Activated CD8-positive, alpha-beta memory T cell treated with anti-CD3 and anti-CD28 coated beads for 1 hour (primary cell): ENCODE measurements at places on chromosomes 2 and 18.

DNA sequence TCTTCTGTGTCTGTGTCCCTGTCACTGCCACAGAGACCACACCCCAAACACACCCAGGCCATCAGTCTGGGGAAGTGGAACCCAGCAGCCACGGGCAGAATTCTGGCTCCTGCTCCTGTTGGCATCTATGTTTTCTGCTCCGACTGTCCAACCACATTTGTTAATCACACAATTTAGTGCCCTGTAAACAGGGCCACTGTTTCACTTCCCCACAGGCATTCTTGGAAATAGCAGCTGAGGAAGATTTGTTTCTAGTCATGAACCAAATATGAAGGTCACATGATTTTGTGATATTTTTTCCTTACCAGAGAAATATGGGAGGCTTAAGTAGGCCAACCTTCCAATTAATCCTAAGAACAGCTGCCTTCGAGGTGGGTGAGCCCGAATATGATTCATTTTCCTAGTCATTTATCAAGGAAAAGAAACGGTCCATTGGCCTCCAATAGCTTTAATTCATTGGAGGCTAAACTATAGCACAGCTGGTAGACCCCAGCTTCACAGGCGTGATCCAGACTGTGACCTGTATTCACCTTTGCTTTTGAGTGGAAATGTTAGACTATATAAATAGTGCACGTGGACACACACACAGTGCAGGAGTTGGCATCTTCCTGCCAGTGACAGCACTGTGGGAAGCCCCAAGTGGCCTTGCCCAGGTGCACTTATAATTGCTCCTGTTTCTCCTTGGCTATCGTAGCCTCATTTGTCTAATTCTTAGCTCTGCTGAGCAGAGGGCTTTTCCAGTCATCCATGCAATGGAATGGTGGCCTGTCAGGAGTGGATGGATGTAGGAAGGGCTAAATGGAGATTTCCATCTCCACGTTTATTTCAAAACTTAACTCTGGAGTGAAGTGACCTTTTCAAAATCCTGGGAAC, 267.9 kb downstream of the LPIN1 start:
- DNase-seq, result no peak

GRCh38 chr18:79553696-79554095, 125.9 kb upstream of the CTDP1 start:
- no peak for DNase-seq

- DNase-seq, result no peak
Measured at GRCh38 chr2:236521556-236521955, 48.1 kb upstream of the ACKR3 start.

- DNase-seq, result no peak
Measured at GRCh38 chr2:126664234-126664633, 8.3 kb downstream of the GYPC start.

DNA sequence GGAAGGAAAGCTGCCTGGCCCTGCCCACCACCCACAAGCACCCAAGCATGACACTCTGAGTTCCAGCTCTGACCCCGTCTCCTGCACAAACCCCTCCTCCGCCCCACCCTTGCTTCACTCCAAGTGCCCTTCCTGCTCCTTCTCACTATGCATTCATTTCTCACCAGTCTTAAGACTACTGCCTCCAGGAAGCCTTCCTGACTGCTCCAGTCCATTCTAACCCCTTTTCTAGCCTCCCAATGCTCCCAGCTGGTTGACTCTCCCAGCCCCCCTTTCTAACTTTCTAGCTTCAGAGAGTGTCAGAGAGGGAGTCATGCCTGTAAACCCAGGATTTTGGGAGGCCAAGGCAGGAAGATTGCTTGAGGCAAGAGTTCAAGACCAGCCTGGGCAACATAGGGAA, 8.2 kb upstream of the NAGK start:
- no peak for DNase-seq

DNA sequence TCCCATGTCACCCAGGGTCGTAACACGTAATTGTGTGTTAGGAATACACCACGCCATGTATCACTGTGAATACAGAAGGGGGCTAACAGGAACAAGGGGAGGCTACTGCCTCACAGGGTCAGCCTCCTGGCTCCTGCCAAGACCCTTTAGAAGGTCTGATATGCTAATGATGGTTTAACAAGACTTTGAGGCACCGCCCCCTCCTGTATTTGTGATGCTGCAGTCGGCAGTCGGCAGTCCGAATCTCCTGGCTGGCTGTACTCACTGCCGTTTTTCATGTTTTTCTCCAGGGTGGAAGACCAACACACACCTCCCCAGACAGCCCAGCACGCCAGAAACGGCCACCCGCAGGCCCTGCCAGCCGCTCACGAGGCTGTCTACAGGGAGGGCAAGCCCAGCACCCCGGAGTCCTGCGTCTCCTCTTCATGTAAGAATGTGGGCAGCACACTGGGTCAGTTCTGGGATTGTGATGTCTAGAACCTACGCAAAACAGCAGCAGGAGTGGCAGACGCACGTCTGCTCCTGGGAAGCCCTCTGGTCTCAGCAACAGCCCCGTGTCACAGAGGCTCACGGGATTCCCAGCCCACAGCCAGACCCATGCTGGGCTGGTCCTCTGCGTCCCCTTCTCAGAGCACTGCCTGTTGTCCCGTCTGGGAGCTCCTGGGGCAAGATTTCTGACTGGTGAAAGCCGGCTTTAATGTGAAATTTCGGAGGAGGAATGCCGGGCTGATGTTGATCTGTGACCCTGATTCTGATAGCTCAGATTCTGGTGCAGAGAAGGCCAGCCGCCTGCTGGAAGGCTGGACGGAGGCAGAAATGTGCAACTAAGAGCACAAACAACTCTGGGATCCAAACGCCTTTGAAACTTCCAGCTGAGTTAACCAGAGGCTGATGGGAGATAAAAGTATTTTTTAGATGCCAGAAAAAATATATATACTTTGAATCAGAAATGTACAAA, 39.7 kb upstream of the B3GNT7 start:
- no peak for DNase-seq

DNA sequence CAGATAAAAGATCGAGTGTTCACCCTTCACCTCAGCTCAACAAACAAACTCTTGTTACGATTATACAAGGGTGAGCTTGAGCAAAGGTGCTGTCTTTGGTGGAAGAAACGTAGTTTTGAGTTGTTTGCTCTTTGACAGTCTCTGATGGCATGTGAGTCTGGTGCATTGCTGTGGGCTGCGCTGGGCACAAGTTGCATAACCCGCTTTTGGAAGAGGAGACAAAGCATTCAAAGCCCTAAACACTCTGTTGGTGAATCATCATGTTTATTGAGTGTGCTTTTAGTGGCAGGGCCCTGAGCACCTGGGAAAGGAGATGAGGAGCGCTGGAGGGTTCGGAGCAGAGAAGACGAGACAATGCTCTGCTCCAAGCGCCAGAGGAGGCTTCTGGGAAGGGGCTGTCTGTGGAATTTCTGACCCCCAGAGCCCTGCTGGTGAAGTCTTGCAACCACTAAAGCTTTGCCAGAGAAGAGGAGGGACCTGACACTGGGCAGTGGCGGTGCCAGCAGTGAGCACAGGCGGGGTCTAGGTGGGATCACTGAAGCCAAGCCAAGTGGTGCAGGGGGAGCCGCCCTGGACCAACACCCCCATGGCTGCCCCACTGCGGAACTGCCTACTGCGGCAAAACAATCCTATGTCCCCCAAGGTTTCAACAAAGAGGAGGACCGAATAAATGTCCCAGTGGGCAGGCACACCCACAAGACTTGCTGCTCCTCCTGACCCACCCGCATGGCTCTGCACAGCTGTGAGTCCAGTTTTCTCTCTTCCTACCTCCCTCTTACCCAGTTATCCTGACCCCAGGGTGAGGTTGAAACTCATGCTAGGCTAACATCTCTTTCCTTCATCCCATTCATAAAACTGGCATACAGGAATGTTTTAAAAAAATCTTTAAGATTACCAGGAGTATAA, 64.0 kb downstream of the TNFRSF11A start:
- no peak for DNase-seq

DNA sequence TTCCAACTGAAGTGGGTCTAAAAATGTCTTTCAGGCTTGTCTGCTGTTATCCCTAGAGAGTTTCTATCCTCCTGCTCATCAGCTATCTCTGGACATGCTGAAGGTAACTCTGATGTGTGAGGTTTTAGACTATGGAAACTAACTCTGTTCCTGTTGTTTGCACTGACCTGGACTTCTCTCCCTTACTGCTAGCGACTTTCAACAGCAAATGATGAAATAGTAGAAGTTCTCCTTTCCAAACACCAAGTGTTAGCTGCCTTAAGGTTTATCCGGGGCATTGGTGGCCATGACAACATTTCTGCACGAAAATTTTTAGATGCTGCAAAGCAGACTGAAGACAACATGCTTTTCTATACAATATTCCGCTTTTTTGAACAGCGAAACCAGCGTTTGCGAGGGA, 26.9 kb downstream of the RMC1 start:
- no peak for DNase-seq

GRCh38 chr2:43013821-43014345, 212.5 kb downstream of the ZFP36L2 start:
- no peak for DNase-seq

DNA sequence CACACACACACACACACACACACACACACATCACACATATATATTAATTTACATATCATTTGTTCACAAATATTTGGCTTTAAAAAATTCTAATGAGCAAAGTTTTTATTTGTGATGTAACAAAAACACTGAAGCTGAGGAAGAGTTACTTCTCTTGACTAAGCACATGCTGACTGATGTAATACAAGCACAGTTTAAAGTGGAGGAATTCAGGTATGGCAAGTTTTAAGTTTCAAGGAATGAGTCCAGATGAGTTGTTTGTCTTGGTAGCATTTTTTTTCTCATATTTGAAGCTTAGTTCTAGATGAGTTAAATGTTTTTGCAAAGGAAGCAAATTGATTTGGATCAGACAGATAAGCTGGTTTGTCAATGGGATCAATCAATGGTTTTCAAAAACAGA, 20.2 kb upstream of the CALCRL start:
- DNase-seq, result no peak

- no peak for DNase-seq
Measured at GRCh38 chr2:9883897-9884296, 40.6 kb downstream of the TAF1B start.

- no peak for DNase-seq
Measured at GRCh38 chr2:85583667-85584353, 421 bp upstream of the VAMP5 start.

- DNase-seq, result no peak
Measured at GRCh38 chr2:9715238-9715637, 84.4 kb upstream of the YWHAQ start.

GRCh38 chr2:194723446-194723845, 933.6 kb upstream of the SLC39A10 start:
- no peak for DNase-seq

GRCh38 chr2:85873679-85874078, 15.1 kb downstream of the ST3GAL5 start:
- no peak for DNase-seq

- no peak for DNase-seq
Measured at GRCh38 chr18:63681449-63682340, 20.0 kb upstream of the SERPINB3 start.

GRCh38 chr2:14140009-14140550, 492.4 kb upstream of the LRATD1 start:
- DNase-seq, result no peak

DNA sequence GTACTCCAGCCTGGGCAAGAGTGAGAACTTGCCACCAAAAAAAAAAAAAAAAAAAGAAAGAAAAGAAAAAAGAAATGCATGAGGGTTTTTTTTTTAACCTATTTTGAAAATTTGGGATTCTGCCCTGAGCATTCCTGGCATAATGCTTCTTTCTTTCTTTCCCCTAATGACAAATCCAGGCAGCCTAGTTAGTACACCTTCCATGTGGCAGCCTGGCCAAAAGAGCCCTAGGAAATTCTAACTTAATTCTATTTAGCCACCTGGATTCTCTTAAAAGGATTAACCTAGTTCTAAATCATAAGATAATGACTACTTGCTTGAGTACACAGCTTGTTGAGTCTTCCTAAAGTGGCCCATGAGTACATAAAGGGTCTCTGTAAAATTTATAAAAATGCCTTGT, 160.1 kb downstream of the THADA start:
- no peak for DNase-seq

DNA sequence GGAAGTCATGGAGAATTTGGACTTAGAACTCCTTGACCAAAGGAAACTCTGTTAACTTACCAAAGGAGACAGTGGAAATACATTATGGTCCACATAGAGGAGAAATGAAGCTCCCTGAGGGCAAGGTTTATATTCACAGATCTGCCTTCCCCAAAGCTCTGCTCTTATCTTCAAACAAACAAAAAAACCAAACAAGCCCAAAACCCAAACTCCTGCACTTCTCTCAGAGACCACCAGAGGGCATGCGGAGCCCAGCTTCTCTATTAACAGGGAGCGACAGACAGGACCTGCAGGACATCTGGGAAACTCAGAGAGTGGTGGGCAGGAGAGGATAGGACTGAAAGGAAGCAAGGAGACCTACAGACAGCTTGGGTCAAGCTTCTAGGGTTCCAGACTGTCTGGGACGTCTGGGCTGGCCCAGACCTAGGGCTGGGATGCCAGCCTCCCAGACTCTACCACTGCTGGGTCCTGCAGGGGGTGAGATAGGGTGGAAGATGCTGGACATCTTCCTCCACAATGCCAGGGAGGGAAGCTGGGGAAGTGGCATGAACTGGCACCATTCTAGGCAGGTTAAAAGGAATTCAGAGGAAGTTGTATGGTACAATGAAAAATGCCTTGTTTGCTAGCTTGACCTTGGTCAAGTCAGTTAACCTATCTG, 4.0 kb upstream of the WNT10A start:
- peak; percentile 46 for DNase-seq

GRCh38 chr2:47272031-47272864, 117.1 kb upstream of the STPG4 start:
- DNase-seq, result peak; percentile 7

- DNase-seq, result no peak
Measured at GRCh38 chr18:43442571-43442970, 165.3 kb upstream of the SYT4 start.

GRCh38 chr2:171553236-171553635, 31.0 kb downstream of the CYBRD1 start:
- DNase-seq, result no peak

DNA sequence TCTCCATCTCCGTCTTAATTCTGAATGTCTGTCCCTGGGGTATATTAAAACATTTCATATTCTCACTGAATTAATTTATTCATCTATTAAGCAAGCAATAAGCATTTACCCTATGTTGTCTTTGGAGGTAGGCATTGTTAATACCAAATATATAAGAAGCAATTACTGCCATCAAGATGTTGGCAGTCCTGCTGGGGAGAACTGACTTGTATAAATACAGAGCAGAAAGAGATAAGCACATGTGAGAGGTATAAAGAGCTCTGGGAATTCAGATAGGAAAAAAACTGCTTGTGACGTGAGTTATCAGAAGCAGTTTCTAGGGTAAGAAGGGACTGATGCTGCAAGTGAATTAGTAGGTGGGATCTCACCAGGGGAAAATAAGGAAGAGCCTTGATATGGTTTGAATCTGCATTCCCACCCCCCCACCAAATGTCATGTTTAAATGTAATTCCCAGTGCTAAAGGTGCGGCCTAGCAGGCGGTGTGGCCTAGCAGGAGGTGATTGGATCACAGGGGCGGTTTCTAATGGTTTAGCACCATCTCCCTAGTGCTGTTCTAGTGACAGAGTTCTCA, 286.8 kb downstream of the RAD51AP2 start:
- DNase-seq, result no peak

GRCh38 chr2:14257801-14258507, 374.6 kb upstream of the LRATD1 start:
- no peak for DNase-seq

GRCh38 chr2:2921011-2921720, 456.5 kb downstream of the EIPR1 start:
- no peak for DNase-seq

GRCh38 chr2:88692187-88692586, 714 bp downstream of the RPIA start:
- no peak for DNase-seq

- no peak for DNase-seq
Measured at GRCh38 chr2:152227969-152228592, 52.5 kb upstream of the STAM2 start.

- no peak for DNase-seq
Measured at GRCh38 chr18:8711736-8712135, 6.4 kb downstream of the MTCL1 start.
